ENCODE measurements at places on chromosomes 1 and 21.

DNA sequence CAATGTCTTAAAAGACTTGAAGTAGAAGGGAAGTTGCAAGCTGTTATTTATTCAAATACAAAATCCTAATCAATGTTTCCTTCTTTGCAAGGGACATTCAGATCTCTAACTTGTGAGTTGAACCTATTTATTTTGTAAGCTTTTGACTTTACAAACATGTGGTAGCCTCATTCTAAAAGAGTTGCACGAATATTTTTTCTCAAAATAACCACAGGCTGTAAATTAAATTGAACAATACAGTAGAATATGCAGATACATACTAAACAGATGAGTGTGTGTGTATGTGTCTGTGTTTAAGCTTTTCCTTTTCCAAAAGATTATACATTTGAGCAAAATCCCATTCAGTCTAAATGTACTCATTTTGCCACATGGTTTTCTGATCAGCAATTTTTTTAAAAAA lies 4.8 kb upstream of the DYNLT5 start:
- DNase-seq, result no peak

- no peak for DNase-seq
These were observed at the start of gene PIK3CD for GRCh38 chr1:9651565-9652378. Gene PIK3CD, plus strand, starts transcription at chr1:9651731. Its CDS starts 58,725 bp downstream, at chr1:9710456.

- no peak for DNase-seq
These were observed 38.3 kb downstream of the SNAP47 start for GRCh38 chr1:227773558-227773957.

DNA sequence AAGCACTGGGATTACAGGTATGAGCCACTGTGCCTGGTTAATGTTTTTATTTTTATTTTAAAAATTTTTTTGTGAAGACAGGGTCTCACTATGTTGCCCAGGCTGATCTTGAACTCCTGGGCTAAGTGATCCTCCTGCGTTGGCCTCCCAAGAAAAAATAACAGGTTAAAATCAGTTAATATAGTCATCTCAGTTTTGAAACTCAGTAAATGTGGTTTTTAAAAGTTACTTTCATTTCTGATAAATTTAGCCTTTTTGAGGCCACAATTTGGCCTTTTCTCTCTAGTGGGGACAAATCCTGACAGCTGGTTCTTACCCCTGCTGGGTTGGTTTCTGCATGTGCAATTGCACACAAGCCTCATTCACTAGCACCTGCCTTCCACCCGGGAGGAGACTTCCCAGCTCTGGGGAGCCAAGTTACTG lies 13.3 kb downstream of the PMF1 start:
- DNase-seq, result no peak

DNA sequence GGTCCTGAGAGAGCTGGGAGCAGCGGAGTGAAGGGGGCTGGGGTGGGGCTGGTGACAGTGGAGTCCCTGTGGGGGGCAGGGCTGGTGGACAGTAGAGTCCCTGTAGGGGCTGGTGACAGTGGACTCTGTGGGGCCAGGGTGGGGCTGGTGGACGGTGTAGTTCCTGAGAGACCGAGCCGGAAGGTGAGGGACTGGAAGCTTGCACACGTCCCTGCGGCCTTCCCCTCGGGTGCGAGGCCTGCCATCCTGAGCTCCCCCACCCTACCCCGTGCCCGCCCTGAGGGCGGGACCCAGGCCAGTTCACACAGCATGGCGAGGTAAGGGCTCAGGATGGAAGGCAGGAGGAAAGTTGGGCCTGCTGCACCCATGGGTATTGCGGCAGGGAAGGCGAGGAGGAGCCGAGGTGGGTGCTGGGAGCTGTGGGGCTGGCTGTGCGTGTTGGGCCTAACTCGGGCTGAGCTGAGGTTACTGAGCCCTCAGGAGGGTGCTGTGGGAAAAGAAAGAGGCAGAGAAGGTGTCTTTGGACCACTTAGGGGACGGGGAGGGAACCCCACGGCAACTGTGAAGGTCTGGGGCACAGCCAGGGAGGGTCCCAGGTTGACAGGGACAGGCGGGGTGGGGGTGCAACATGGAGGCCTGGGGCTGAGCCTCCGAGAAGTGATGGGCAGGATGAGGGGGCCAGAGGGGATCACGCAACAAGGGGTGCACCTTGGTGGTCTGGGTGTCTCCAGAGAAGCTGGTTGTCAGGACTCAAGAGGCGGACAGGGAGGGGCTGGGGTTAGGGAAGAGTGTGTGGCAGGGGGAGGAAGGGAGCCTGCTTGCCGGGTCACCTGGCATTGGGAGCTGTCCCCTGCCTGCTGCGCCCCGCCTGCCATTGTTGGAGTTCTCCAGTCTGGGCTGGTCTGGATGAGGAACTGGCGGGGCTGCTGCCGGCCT lies 60.8 kb downstream of the PRKCZ start:
- DNase-seq, result no peak

DNA sequence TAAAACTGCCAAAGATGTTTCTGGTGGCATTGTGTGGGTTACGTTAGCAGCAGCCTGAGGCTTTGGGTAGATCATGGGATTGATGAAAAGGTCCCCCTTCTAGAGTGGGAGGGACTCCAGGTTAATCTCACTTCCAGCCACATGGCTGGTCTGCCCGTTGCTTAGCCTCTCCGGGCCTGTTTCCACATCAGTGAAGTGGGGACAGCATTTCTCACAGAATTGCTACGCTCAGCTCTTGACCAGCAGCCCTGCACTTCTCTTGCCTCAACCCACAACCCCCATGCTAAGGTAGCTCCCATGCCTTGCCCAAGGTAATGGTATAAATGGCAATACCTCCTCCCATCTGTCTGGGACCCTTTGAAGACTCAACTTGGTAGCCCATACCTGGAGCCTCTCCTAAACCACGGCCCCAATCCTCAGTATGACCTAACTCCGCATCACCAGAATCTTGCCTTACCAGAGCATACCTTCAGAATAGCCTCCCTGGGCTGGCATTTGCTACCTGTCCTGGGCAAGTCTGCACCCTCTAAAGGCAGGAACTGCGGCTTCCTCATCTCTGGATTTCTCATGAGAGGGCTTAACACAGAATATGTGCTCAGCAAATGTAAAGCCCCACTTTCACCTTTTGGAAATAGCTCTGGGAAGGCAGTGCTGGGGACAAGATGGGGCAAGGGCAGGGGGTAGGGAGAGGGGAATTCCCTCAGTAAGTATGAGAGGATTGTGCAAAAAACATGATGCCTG lies 10.9 kb upstream of the GUCA2A start:
- DNase-seq, result no peak

DNA sequence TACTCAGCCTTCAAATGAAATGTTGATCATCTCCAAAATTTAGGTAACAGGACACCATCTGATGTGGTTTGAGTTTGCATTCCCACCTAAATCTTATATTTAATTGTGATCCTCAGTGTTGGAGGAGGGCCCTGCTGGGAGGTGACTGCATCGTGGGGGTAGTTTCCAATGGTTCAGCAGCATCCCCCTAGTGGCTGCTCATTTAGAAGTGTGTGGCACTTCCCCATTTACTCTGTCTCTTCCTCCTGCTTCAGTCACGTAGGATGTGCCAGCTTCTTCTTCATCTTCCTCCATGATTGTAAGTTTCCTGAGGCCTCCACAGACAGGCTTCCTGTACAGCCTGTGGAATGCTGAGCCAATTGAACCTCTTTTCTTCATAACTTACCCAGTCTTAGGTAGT lies 731.2 kb downstream of the USP25 start:
- DNase-seq, result no peak

- DNase-seq, result no peak
These were observed 39.4 kb downstream of the ACTN2 start for GRCh38 chr1:236725668-236726067.

- no peak for DNase-seq
These were observed 217.3 kb downstream of the PTPRU start for GRCh38 chr1:29453502-29454240.

- DNase-seq, result no peak
These were observed 266.6 kb upstream of the SGIP1 start for GRCh38 chr1:66267201-66267940.

DNA sequence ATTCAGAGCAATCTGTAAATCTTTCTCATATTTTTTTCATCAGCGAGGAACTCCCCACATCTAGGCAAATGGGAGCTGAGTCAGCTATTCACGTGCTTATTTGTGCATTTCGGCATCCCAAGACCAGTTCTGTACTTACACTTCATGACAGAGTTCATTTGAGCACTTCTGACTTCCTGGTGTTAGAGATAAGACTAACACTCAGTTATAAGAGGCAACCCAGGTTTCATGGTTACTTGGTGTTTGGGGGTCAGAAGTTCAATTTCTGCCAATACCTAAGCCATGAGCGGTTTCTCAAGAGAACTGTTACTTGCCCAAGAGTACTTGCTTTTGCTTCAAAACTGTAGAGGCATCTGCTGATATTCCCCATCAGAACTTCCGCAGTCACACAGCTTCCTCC lies 24.1 kb upstream of the DESI2 start:
- DNase-seq, result no peak

DNA sequence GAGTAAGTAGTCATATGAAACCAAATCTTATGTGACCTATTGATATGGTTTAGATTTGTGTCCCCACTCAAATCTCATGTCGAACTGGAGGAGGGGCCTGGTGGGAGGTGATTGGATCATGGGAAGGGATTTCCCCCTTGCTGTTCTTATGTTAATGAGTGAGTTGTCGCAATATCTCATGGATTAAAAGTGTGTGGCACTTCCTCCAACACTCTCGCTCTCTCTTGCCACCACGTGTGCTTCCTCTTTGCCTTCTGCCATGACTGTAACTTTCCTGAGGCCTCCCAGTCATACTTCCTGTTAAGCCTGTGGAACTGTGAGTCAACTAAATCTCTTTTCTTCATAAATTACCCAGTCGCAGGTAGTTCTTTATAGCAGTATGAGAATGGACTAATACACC lies 241.2 kb downstream of the RGS7 start:
- no peak for DNase-seq

Measured in C1 segment of cervical spinal cord (tissue), 14 donors.